ENCODE measurements at places on chromosomes 2 and 18.

GRCh38 chr2:230011617-230012016 lies 57.1 kb downstream of the SLC16A14 start:
- DNase-seq, result no peak

DNA sequence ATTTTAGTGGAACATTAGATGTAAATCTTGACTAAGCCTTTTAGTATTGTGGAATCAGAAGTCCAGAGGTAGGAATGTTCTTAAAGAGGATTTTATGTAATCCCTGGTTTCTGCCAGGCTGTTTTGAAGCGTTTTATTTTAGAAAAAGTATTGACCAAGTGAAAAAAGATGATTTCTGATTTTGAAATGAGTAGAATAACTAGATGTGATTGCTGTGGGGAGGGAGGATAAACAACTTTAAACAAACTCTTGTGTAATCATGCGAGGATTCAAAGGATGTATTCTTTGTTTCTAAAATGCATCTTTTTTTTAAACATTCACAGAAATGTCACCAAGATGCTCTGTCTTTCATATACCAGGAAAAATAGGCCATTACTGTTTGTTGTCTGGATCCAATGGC lies 53.9 kb downstream of the PHLPP1 start:
- DNase-seq, result no peak

- no peak for DNase-seq
Observed at GRCh38 chr18:9570255-9570654, 44.1 kb downstream of the PPP4R1 start.

DNA sequence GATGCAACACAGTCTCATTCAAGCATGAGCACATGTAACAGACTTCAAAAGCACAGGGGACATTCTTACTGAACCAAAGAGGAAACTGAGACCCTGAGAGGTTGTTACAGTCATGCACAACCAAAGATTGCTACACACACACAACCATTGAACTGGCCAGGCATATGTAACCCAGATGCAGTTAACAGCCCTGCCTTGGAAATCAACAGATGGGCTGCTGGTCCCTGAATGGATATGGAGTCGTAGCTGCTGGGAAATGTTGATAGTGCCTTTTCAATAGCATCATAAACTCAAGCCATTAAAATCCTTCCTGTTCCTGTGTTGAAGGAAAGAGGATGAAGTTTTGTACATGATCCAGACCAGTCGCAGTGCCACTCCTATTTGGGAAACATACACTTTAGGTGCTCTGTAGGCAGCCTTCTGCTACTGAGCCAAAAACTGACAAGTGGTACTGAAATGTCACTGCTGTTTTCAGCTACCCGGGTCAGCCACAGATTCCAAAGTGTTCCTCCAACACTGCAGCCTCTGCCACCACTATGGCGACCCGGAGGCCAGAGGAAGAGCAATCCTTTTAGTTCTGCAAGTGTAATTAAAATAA lies 143.9 kb downstream of the CCBE1 start:
- no peak for DNase-seq

- DNase-seq, result no peak
Observed at GRCh38 chr2:189982780-189983394, 79.6 kb downstream of the MSTN start.

DNA sequence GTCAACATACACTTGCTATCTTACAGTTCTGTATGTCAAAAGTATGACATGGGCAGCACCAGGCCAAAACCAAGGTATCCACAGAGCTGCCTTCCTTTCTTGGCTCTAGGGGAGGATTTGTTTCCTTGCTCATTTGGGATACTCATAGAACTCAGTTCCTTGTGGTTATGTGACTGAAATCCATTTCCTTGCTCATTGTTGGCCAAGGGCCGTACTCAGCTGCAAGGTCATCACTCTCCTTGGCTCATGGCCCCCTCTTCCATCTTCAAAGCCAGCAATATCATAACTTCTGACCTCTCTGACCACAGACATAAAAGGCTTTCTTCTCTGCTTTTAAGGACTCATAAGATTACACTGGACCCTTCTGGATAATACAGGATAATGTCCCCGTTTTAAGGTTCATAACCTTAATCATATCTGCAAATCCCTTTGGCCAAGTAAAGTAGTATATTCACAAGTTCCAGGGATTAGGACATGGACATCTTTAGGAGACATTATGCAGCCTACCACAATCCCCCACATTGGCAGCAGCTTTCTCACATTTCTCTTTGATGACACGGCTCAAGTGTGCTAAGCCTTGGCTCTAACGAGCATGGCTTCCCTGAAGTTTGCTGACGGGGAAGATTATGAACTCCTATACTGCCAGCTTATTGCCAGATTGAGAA lies 20.9 kb downstream of the TMEM237 start:
- DNase-seq, result no peak

DNA sequence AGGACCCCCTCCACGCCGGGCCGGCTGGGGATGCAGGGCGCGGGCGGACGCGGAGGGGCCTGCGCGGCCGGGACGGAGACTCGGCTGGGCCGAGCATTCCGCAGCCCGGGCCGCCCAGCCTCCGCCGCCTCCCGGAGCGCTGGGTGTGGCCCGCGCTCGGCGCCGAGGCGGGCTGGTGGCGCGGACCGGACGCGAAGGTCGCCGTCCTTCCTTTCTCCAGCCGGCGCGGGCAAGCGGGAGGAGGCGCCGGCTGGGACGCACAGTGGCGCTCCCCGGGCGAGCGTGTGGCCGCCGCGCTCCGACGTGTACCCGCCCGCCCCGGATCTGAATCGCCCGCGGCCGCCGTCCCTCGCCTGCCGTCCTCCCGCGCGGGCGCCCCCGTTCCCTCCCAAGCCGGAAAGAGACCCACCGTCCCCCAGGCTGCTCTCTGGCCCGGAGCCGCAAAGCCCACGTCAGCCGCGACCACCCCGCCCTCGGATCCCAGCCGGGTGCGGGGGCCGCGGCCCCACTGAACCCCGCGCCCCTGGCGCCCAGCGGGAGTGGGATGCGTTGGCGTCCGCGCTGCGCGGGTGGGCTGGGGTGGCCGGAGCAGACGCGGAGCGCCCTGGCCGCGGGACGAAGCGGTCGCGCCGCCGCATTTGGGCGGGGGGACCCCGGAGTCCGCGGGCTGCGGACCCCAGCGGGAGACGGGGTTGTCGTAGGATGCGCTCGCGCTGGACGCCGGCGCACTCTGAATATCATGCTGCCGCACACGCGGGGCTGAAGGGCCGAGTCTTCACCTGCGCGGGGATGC lies 634 bp downstream of the SPATS2L start:
- peak; percentile 53 for DNase-seq

- no peak for DNase-seq
Observed at GRCh38 chr2:97708608-97709007, 4.8 kb upstream of the ZAP70 start.

DNA sequence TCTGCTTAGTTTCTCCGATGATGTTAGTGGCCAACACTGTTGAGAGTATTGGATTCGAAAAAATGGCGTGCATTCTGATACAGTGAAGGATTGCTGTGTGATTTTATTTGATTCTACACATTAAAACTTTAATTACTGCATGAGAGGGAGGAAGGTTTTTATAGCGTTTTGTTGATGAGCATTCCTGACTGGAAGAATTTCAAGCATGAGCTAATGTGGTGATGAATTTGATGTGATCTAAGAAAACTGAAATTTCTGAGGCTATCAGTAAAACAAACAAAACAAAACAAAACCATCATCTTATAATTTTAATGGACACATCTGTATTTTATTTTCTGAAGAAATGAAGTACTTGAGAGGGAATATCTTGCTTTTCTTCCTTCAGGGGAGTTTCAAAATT lies 59.6 kb downstream of the ITGB6 start:
- DNase-seq, result no peak

DNA sequence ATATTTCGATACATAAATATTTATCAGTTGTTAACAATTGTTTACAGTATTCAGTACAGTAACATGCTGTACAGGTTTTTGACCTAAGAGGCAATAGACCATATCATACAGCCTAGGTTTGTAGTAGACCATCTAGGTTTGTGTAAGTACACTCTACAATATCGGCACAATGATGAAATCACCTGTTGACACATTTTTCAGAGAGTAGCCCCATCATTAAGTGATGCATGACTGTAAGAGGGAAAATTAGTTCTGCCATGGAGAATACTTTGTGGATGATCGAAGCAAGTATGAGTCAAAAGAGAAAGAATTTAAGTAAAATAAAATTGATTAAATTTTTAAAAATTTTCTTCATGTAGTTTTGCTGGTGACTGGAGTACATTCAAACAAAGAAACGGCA lies 32.6 kb downstream of the VIT start:
- DNase-seq, result no peak

GRCh38 chr2:139867601-139868226 lies 1087.5 kb upstream of the NXPH2 start:
- no peak for DNase-seq

- DNase-seq, result no peak
Observed at GRCh38 chr2:196957442-196957841, 30.9 kb upstream of the PGAP1 start.

GRCh38 chr2:229445019-229445418 lies 173.9 kb upstream of the PID1 start:
- DNase-seq, result no peak

GRCh38 chr2:73083886-73084800 lies 12.6 kb upstream of the SFXN5 start:
- DNase-seq, result no peak

- no peak for DNase-seq
Observed at GRCh38 chr2:47173986-47174732, 19.1 kb upstream of the STPG4 start.

GRCh38 chr18:43303376-43303775 lies 26.1 kb upstream of the SYT4 start:
- DNase-seq, result no peak

DNA sequence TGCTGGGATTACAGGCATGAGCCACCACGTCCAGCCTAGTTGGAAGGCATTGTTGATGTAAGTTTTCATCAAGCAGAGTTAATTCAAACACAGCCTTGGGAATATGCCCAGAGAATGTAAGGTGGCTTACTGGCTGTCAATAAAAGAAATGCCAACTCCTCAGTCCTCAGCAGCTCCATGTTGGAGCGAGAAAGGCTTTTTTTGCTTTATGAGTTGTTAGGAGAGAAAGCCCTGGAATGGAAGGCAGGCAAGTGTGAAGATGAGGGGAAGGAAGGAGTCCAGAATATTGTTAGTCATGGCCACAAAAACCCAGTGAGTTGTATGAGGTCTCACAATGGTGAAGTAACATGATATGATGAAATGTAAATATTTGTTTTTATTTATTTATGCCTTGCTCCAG lies 57.1 kb downstream of the MAP4K4 start:
- DNase-seq, result no peak

- DNase-seq, result no peak
Observed at GRCh38 chr2:96254571-96254970, 11.2 kb downstream of the TMEM127 start.

DNA sequence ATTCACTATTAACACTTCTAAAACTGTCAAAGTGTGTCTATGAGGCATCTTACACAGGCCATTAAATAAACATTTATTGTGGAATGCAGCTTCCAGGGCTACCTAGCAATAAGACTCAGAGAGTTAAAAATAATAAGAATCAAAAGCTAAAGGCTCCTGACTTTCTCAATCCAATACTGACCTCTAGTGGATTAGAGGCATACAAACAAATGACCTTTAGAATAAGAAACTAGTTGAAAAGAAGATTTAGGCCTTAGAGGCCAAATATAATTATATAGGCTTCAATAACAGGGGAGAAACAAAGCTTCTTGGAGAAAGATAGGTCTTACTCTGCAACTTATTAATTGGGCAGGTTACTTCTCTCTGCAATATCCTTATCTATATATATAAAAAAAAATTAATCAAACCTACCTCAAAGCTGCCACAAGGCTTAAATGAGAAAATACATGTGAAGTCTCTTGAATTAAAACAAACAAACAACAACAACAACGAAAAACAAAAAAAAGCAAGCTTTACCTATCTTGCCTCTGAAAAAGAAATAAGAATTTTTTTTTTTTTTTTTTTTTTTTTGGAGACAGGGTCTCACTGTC lies 246.1 kb downstream of the EXOC6B start:
- DNase-seq, result no peak

DNA sequence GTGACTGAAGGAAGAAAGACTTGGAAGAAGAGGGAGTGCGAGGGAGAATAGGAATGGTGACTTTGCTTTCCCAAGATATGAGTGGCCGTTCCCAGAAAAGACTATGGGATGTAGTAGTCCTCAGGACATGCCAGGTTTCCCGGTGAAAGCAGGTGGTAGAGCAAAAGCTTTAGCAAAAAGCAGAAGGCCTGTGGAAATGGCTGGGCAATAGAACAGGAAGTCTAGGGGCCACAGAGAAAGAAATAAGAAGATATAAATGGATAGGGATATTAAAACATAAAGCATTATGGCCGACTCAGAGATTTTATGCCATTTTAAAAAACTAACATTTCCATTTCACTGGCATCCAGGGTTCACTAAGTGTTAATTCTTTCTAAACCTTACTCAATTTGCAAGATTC lies 1.2 kb upstream of the SERPINB13 start:
- DNase-seq, result no peak

DNA sequence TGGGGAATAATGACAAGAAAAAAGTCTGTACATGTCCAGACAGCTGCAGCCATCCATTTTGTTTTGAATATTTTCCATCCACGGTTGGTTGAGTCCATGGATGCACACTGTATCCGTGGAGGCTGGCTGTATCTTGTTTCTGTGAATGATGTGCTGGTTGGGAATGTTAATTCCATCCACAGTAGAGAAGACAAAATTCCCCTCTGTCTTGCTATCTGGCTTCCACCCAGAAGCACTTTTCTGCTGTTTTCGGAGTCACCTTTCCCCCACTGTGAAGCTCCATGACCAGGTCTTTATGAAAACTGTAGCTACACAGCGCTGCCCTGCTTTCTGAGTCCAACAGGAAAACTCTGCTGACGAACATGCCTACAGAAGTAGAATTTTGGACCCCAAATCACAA lies 122.3 kb downstream of the HRH4 start:
- DNase-seq, result no peak

- no peak for DNase-seq
Observed at GRCh38 chr2:95034221-95034620, 8.7 kb downstream of the MAL start.

- DNase-seq, result no peak
Observed at GRCh38 chr18:38116716-38117115, 551.1 kb upstream of the CELF4 start.

- no peak for DNase-seq
Observed at GRCh38 chr2:44964752-44965236, 23.3 kb downstream of the SIX3 start.

GRCh38 chr2:32963941-32964340 lies 17.2 kb downstream of the LTBP1 start:
- no peak for DNase-seq

DNA sequence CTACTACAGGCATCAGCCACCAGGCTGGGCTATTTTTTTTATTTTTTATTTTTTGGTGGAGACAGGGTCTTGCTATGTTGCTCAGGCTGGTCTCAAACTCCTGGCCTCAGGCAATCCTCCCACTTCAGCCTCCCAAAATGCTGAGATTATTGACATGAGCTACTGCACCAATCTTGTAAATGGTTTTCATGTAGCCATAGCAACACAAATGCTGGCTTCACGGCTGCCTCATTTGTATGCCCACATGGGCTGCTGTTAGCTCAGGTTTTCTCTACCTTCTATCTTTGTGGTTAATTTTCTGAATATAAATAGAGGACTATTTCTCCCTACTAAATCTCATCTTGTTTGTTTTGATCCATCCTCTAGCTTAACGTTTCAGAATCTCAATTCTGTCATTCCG lies 58.2 kb downstream of the PLEKHM3 start:
- no peak for DNase-seq
